Myocyte (in vitro differentiated cells): ENCODE measurements at places on chromosomes 7 and 10. TPM values are rescaled to one million over a fixed set of nuclear protein-coding genes. Genes with fewer than 3 reads are reported as not detected.

The PCDH15 gene
- not detected in 2 replicates for total RNA-seq

The HIF1AN gene
- 20.9 and 23.9 TPM in 2 replicates for total RNA-seq

DNA sequence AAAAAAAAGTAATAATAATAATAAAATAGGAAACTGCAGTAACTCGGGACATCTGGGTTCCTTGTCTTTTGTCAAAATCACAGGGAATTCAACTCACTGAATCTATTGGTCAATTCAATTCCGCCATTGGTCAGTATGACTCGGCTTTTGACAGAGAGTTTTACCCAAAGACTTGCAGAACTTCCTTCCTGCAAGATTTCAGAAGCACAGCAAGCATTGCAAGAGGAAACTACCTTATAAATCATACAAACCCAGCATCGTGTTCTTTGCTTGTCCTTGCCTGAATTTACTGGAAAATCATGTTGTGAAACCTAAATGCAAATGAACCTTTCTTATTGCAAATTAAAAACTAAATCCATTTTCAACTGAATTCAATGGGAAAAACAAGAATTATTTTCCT lies 15.5 kb downstream of the KLF6 start:
- DNase-seq: no peak

- no peak for DNase-seq
Measured at GRCh38 chr10:28276384-28276783, 26.5 kb downstream of the MPP7 start.

DNA sequence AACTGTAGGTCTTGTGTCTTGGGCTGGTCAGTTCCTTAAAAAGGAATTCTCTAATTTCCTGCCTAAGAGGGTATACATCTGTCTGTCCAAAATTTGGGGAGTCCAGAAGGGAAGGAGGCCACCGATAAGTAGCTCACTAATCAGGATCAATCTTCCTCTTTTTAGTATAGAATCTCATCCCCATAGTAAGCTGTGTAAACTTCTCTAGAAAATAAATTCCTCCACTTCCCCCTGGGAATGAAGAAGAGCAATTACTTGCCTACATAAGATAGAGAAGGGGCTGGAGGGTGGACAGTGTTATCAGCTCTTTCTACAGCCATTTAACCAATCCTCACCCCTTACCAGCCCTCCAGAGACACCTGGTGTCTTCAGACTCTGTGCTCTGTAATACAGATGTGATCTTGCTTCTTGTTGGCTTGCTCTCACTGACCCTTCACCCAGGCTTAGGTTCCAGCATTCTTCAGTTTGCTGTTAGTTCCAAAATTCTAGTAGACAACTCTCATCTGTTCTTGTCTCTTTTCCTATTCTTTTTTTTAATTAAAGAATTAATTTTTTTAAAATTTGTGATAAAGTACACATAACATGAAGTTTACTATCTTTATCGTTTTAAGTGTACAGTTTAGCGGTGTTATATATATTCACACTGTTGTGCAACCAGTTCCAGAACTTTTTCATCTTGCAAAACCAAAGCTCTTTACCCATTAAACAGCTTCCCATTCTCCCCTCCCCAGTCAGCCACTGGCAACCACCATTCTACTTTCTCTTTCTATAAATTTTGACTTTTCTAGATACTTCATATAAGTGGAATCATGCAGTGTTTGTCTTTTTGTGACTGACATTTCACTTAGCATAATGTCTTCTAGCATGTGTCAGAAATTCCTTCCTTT lies 6.5 kb upstream of the PRKAR2B start:
- DNase-seq: no peak

DNA sequence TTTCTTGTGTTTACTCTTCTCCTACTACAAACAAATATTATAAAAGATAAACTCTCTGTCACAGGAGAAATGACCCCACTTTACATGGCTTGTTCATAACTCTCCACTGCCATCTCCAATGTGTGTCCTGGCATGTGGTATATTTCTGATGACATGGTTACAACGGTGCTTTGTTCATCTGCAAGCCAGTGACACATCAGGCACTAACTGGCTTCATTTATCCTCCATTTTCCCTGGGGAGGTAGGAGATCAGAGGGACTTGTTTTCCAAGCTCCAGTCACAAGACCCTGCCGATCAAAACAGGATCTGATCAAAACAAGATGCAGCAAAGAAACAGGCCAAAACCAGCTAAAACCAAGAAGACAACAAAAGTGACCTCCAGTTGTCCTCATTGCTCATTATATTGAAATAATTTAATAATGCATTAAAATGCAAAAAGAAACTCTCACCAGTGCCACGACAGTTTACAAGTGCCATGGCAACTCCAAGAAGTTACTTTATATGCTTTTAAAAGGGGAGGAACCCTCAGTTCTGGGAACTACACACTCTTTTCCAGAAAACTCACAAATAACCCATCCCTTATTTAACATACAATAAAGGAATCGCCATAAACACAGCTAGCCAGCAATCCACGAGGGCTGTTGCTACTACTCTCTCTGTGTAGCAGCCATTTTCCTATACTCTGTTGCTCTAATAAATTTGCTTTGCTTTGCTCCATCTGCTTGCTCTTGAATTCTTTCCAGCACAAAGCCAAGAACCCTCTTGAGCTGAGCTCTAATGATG lies 224.2 kb downstream of the XPNPEP1 start:
- DNase-seq: no peak

The C10orf105 gene
- 0.03 TPM in 1 of 2 replicates, not detected in the other for total RNA-seq

DNA sequence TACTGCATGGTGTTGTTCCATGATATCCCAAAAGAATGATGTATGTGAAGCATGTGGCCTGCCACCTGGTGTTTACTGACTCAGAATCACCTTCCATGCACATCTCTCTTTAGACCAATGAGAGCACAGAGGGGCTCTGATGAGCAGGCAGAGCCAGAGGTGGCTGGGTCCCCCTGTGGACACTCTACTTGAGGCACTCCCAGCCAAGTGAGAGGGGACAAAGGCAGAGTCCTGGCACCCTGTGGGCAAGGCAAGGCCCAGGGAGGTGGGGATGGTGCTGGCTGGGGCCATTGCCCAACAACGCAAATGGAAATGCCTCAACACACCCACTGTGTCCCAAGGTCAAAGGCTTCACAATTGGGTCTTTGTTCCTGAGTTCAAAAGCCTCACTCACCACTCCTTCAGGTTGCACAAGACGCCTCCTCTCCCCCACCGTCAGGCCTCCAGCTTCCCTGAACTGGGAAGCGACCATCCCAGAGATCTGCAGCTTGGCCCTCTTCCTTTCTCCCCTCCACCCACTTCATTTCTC lies 164.6 kb downstream of the NEURL1 start:
- no peak for DNase-seq

The TUBAL3 gene
- total RNA-seq: not detected in 2 replicates

DNA sequence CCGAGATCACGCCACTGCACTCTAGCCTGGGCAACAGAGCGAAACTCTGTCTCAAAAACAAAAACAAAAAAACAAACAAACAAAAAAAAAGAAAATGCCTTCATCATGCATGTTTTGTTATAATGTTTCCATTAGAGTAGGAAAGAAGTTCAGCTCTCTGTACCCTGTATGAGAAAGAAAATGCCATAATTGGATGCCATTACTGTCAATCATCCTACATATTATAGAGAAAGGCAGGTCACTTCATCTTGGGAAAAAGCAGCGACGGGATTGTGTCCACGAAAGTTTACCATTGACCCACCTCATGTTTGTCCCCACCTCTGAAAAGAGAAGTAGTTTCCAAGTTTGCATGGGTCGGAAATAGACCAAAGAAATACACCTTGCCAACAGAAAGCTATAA lies 33.8 kb downstream of the SEC61G start:
- DNase-seq: no peak

The ICA1 gene
- total RNA-seq: 0.16 TPM in 1 of 2 replicates, not detected in the other

The VIPR2 gene
- total RNA-seq: not detected in 2 replicates

DNA sequence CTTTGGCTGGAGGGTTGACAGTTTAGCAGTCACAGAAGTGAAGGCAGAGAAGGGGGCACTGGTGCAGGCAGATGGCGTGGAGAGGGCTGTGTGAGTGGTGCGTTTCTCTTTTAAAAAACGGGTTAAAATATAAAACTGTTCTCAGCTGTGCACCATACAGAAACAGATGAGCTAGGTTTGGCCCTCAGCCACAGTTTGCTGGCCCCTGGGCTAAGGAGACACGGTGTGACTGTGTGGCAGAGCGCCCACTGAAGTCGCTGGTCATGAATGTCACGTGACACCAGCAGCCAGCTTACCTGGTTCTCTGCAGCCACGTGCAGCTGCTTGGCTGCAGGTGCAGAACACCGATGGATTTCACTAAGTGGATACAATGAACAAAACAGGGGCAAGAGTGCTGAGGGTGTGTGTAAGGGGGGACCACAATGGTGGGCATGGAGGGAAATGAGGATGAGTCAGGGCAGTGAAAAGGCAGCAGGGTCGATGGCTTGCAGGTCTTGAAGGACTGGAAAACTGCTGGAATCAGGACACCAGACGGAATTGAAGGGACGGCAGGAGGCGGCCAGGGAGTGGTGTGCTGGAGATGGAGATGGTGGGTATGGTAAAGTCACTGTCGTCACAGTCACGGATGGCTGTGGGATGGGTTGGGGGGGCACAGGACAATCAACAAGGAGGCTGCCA lies 7.4 kb downstream of the ZNF746 start:
- no peak for DNase-seq

DNA sequence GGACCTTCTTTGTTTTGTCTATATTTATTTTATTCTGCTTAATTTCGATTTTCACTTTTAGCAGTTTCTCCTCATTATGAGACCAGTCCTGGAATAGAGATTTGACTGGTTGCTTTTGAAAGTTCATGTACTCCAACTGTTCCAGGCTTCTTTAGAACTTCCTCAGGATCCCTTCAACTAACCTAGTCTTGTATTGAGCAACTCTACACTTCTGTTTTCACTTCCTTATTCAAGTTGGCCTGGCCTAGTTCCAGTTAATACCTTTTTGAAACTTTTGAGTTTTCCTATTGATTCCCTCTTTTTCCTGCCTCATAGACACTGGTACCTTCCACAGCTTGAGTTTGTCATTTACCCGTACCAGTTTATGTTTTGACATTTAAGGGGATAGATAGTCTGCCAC lies 421.7 kb downstream of the ATRNL1 start:
- DNase-seq: no peak

DNA sequence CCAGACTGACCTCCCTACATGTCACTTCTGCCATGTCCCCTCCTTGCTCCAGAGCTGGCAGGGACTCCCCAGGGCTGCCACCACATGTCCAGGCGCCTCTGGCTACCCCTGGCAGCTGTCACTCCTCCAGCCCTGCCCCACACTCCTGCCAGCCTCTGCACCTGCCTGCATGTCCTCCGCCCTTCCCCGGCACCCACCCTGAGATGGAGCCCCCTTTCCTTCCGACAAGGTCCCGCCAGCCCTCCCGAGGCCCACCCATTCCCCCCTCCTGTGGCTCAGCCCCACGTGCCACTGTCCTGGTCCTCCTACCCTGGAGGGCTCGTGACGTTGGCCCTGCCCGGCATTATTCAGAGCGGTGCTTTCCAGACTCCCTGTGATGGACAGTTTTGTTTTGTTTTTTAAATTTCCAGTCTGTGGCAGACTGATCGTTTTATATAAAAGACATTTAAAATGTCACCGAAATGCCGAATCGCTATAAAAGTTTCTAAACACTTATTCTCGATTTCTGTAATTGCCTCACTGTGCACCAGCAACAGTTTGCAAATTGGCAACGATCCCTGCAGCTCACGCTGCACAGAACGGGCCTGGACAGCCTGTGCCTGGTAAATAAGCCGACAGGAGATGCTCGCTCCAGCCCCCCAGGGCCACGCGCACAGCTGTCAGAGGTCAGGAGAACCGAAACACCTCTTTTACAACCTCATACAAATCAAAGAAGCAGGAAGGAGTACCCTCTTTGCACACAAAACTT lies 111.1 kb upstream of the SH2B2 start:
- peak; percentile 31 for DNase-seq

GRCh38 chr7:82633592-82633991 lies 190.0 kb upstream of the CACNA2D1 start:
- DNase-seq: no peak

GRCh38 chr7:69218576-69218975 lies 379.7 kb upstream of the AUTS2 start:
- no peak for DNase-seq

DNA sequence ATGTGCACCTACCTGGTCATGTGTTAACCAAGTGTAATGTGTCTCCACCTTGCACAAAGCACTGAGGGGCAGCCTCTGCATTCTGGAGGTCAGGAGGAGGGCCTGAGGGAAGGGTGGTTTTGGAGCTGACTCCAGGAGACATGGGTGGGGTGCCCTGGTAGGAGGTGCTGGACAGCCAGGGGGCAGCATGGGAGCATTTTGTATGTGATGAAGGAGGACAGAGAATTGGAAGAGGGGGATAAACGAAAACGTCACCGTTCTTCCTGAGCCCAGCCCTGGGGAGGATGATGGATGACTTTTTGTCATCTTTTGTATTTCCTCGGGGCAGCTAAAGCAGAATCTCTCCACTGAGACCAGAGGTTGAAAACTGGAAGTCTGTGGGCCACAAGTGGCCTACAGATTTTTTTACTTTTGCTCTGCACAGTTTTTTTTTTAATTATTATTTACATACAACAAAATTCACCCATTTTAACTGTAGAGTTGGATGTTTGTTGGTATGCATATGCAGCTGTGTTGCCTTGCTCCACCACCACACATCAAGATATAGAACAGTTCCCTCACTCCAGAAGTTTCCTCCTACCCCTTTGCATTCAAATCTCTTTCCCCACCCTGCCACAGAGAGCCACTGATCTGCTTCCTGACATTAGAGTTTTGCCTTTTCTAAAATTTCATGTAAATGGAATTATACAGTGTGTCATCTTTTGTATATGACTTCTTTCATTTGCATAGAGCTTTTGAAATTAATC lies 242.5 kb downstream of the VTI1A start:
- peak; percentile 5 for DNase-seq

- DNase-seq: no peak
Measured at GRCh38 chr10:97120370-97120769, 65.4 kb downstream of the SLIT1 start.

GRCh38 chr10:86965986-86966654 lies 2.2 kb upstream of the ADIRF start:
- no peak for DNase-seq

The PTF1A gene
- not detected in 2 replicates for total RNA-seq

The DAGLB gene
- 27.7 and 31.3 TPM in 2 replicates for total RNA-seq

DNA sequence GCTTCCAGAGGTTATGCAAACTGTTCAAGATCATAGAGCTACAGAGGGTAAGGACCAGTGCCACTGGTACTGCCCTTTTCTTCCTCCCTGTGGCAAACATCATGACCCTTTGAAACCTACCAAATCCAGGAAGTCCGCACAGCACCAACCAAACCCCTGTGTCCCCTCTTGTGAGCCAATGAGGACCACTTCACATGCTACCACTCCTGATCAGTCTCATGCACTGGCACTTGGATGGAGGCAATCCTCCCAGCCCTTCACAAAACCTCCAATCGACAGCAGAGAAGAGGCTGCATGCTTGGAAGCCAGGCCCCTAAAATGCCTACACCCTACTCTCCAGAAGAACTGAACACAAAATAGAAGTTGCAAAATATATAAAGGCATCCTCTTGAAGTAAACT lies 248.0 kb downstream of the TNS3 start:
- no peak for DNase-seq

The SFTPA1 gene
- total RNA-seq: not detected in 2 replicates
